ENCODE measurements at places on chromosomes 5 and 9. TPM values are rescaled to one million over a fixed set of nuclear protein-coding genes. Genes with fewer than 3 reads are reported as not detected.

The TMEM252 gene
- not detected for total RNA-seq

The NPR3 gene
- total RNA-seq: 2.8 TPM

The TYRP1 gene
- total RNA-seq: 1.1 TPM

The SLC25A25 gene
- 20.2 TPM for total RNA-seq

The KLF9 gene
- 30.4 TPM for total RNA-seq

The RASEF gene
- total RNA-seq: 0.41 TPM

The XPA gene
- 39.5 TPM for total RNA-seq

The TRIM7 gene
- 0.74 TPM for total RNA-seq

The FBXO38 gene
- 45.7 TPM for total RNA-seq

The SNCB gene
- total RNA-seq: not detected

The GLRA1 gene
- not detected for total RNA-seq

The MEGF10 gene
- total RNA-seq: not detected

The FSD1L gene
- total RNA-seq: 7.0 TPM

The AGXT2 gene
- not detected for total RNA-seq

The PCDHB4 gene
- total RNA-seq: 0.65 TPM

The TXNDC8 gene
- not detected for total RNA-seq

The C9orf50 gene
- not detected for total RNA-seq

The CSF1R gene
- total RNA-seq: under 0.01 TPM

The ZDHHC11B gene
- 0.74 TPM for total RNA-seq

The CYSRT1 gene
- total RNA-seq: 0.49 TPM

The TMEM203 gene
- total RNA-seq: 32.3 TPM

The CD74 gene
- total RNA-seq: 0.41 TPM

The PLPP6 gene
- 4.6 TPM for total RNA-seq

The GMCL2 gene
- total RNA-seq: not detected

The CCL28 gene
- 5.1 TPM for total RNA-seq

The PCDHAC1 gene
- 0.16 TPM for total RNA-seq

The MIER3 gene
- total RNA-seq: 31.0 TPM

The ANXA6 gene
- total RNA-seq: 194 TPM

The BTF3 gene
- 393 TPM for total RNA-seq

The SH3GL2 gene
- 0.18 TPM for total RNA-seq

The SLIT3 gene
- total RNA-seq: 52.5 TPM

The GPR107 gene
- 30.9 TPM for total RNA-seq

The BARHL1 gene
- total RNA-seq: not detected

The PCDHA4 gene
- 1.1 TPM for total RNA-seq

The SLC6A18 gene
- not detected for total RNA-seq

The PTAR1 gene
- 34.0 TPM for total RNA-seq

The FGF1 gene
- total RNA-seq: 1.2 TPM

The TEX10 gene
- total RNA-seq: 36.0 TPM

The SPATA31A3 gene
- not detected for total RNA-seq

The RELL2 gene
- total RNA-seq: 6.6 TPM

The IRX4 gene
- not detected for total RNA-seq

The CBY3 gene
- not detected for total RNA-seq

The PHF24 gene
- total RNA-seq: 0.16 TPM

The ECSCR gene
- 0.36 TPM for total RNA-seq

The NSMF gene
- 29.6 TPM for total RNA-seq

The WWC1 gene
- total RNA-seq: 2.7 TPM

The GFI1B gene
- not detected for total RNA-seq

The PCDHB5 gene
- total RNA-seq: 0.45 TPM

The GABRA6 gene
- total RNA-seq: not detected

The C8G gene
- not detected for total RNA-seq

The WDR38 gene
- not detected for total RNA-seq

The LCN2 gene
- not detected for total RNA-seq

Measured in fibroblast of the aortic adventitia (primary cell).